ENCODE measurements at places on chromosomes 4 and X.

DNA sequence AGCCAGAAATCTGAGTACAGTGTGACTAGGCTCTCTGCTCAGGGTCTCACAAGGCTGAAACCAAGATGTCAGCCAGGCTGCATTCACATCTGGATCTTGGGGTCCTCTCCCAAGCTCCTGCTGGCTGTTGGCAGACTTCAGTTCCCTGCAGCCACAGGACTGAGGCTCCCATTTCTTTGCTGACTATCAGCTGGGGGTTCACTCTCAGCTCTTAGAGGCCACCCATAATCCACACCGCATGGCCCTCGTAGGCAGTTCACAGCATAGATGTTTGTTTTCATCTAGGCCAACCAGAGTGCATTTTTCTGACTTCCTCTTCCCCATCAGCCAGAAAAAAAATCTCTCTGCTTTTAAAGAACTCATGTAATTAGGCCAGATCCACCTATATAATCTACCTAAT lies 8.2 kb upstream of the WDR44 start:
- no peak for DNase-seq

DNA sequence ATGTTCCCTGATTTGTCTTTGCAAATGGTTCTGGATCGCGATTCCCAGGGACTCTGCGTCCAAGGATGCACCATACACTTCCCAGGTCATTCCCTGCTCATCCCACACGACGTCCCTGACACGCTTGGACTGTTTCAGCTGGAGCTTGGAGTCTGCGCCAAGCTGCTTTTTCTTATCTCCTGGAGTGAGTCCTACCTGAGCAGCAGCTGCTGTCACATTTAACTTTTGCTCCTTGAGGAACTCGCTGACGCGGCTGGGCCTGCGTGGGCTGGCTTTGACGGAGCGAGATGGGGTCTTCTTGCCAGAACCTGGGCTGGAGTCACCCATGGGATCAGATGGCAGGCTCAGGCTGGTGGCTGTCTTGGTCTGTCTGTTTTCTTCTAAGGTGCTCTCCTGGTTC lies 59.6 kb downstream of the GPRIN3 start:
- DNase-seq, result no peak

DNA sequence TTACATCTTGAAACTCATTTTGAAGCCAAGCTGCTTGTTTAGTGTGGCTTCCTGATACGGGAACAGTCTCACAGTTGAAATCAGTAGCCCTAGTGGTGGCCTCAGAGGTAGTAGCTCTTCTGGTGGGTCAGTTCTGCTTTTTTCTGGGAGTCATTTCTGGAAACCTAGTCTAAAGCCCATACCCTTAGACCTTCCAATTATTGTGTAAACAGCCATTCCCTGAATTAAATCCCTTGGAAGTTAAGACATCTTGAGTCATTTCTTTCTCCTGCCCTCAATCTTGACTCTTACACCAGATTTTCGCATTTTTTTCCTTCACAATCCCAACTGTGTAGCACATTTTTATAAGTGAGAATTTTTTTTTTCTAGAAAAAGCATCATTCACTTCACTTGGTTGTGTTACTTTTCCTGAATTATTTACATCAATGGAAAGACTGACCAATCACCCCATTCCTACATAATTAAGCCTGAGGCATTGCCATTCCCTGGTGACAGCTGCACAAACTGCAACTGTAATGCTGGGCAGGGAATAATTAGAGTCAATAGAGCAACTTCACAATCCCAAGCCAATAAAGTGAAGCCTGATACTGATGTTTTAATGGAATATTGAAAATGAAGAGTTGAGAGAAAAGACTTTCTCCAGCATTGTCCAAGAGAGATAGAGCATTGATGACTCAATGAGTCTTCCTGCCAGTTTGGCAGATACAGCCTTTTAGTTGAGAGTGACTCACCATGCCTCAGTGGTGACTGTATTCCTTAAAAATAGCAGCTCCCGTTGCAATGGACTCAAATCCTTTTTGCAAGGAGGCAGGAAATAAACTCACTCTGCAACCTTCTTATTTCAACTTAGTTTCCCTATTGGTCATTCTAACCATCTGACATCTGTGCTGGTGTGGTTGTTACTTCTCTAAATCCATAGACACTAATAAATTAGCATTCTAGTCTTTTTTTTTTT lies 13.0 kb upstream of the SEPSECS start:
- no peak for DNase-seq

GRCh38 chr4:110196871-110197528 lies 1.4 kb downstream of the ELOVL6 start:
- peak; percentile 80 for DNase-seq

DNA sequence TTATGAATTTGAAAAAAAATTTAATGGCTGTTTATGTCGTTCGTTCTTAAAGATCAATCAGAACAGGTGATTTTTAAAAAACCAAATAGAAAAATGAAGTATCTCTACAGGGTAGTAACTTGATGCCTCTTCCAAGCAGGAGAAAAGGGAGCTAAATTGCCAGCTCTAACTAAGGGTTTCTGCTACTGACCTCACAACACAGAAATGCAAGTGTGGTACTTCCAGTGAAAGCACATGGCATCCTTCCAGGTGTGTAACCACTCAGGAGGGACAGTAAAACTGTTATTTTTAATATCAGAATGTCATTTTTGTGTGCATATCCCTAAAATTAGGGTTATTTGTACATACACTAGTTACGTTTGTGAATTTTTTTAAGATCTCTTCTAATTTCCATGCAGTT lies 116.8 kb upstream of the ZCCHC13 start:
- no peak for DNase-seq

GRCh38 chr4:89528526-89529133 lies 221.0 kb upstream of the GPRIN3 start:
- no peak for DNase-seq

- peak; percentile 59 for DNase-seq
Observed at GRCh38 chrX:68183612-68184214, 249.6 kb downstream of the OPHN1 start.

DNA sequence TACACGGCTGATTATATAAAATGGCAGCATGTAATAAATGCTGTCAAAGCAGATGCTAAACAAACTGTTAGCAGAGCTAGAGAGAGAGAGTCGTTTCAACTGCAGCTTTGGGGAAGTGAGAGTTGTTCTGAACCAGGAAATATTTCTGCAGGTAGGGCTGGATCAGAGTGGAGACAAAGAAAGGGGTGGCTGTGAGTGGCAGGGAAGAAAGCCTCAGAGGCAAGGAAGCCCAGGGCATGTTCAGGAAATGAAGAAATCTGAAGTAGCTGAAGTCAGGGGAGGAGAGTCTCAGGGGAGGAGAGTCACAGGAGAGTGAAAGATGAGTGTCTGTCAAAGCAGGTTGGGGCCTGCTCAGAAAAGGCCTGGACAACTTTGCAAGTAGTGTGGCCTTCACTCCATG lies 48.4 kb upstream of the RPS6KA3 start:
- DNase-seq, result no peak

GRCh38 chr4:122041312-122041711 lies 89.5 kb upstream of the TRPC3 start:
- DNase-seq, result no peak

- DNase-seq, result no peak
Observed at GRCh38 chr4:8766610-8767009, 105.0 kb downstream of the HMX1 start.

DNA sequence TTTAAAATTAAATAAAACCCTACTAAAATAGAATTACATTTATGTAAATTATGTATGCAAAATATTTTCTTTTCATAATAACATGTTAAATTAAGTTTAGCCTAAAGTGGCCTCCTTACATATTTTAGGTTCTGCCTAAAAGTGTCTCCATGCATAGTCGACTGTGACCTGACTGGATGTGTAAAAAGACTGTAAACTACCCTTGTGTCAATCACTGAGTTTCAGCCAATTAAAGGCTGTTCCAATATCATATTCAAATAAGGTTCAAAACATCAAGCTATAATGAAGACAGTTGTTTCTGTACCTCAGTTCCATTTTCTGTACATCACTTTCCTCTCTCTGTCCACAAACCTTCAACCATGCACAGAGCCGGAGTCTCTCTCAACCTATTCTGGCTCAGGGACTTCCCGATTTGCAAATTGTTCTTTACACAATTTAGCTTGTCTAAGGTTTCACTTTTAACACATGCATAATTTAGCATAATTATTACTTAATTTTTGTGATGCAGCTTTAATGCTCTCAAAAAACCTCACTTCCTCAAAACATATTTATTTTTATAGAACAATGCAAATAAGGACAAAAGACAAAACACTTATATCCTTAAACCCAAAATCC lies 60.1 kb downstream of the SH3RF1 start:
- no peak for DNase-seq

DNA sequence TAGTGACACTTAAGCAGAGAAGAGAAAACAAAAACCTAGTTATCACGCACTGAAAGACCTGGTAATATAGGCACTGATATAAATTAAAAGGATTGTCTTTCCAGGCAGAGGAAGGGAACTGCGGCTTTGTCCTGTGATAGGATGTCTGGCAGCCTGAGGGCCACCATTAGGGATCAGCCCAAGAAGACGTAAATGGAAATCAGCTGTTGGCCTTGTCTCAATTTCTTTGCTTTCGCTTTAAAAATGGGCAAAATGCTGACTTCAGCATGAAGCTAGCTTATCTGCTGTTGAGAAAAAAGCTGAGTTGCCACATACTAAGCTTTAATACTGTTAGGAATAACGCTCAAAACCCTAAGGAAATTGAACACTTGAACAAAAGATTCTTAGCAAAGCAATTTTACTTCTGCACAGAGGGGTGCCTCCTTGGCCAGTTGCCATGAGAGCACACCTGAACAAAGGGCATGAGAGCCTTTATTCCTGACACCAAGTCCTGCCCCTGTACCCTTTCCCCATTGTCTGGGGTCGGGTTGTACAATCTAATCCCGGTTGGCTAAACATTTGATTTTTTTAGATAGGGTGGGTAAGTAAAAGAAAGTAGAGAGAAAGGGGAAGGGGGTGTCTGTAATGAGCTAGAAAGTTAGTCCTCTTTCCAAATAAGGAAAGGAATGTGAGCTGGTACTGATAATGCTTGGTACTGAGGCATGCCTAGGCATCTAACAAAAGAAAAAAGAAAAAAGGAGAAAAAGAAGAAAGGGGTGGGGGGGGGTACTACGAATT lies 85.1 kb upstream of the UCP1 start:
- peak; percentile 18 for DNase-seq

DNA sequence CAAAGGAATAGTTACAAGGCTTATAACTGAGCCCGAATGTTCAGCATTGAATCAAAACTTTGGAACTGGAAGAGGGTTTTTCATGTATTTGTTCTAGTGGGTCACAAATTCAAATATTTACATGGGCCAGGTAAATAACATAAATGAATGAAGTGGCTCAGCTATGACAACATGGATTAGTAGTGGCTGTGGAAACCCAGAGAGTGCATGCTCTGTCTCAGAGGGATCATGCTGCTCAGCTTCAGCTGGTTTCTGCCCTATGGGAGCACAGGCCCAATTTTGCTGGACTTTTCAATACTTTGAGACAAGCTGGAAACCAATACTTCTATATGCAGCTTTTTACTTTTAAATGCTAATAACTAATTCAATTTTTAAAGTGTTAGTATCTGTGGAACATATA lies 394.0 kb upstream of the TEX13C start:
- DNase-seq, result no peak

DNA sequence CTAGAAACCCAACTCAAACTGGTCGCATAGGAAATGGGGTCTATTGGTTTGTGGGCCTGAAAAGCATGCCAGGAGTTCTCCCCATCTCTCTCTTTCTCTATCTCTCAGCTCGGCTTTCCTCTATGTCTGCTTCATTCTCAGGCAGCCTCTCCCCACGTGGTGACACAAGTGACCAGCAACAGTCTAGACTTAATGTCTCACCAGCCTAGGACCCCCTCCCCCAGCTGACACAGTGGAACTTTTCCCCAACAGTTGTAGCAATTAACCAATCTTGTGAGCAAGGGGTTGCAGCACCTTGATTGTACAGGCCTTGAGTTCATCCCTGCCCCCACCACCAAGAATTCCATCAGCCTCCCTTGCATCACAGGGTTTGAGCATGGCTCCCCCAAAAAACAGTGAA lies 159.8 kb upstream of the KIT start:
- no peak for DNase-seq

- DNase-seq, result no peak
Observed at GRCh38 chr4:5784021-5784420, 73.0 kb downstream of the EVC start.

- DNase-seq, result no peak
Observed at GRCh38 chr4:14768449-14768848, 233.8 kb upstream of the CPEB2 start.

DNA sequence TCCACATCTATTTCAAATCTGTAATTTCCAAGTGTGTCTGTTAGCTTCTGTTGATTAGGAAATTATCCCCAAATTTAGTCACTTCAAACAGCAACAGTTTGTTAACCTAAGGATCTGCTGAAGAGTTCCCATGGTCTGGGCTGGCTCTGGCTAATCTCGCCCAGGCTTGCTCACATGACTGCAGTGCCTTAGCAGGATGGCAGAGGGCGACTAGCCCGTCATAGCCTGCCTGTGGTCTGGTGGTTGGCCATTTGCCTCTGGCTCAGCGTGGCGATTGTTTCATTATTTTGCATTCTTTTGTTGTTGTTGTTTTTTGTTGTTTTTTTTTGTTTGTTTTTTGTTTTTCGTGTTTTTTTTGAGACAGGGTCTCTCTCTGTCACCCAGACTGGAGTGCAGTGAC lies 264.0 kb downstream of the TRIML1 start:
- no peak for DNase-seq
